ENCODE measurements at places on chromosomes 13 and 19.

DNA sequence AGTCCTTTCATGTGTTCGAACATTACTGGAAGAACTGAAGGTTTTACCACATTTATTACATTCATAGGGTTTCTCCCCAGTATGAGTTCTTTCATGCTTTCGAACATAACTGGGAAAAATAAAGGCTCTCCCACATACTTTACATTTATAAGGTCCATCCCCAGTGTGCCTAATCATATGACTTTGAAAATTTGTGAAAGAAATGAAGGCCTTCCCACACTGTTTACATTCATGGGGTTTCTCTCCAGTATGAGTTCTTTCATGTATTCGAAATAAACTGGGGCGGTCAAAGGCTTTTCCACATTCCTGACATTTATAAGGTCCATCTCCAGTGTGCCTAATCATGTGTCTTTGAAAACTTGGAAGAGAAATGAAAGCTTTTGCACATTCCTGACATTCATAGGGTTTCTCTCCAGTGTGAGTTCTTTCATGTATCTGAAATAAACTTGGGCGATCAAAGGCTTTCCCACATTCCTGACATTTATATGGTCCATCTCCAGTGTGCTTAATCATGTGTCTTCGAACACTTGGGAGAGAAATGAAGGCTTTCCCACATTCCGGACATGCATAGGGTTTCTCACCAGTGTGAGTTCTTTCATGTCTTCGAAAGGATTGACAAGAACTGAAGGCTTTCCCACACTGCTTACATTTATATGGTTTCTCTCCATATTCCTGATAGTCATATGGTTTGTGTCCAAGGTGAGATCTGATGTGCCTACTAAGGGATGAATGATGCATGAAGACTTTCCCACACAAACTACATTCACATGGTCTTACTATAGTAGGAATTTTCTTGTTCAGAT, 24.0 kb downstream of the ZNF564 start:
- DNase-seq, result no peak

- no peak for DNase-seq
Measured at GRCh38 chr19:3149526-3150505, 14.0 kb downstream of the GNA15 start.

- DNase-seq, result no peak
Measured at GRCh38 chr13:111939666-111940278, 127.2 kb upstream of the SOX1 start.

- DNase-seq, result no peak
Measured at GRCh38 chr13:99859178-99860177, 112.1 kb downstream of the ZIC5 start.

DNA sequence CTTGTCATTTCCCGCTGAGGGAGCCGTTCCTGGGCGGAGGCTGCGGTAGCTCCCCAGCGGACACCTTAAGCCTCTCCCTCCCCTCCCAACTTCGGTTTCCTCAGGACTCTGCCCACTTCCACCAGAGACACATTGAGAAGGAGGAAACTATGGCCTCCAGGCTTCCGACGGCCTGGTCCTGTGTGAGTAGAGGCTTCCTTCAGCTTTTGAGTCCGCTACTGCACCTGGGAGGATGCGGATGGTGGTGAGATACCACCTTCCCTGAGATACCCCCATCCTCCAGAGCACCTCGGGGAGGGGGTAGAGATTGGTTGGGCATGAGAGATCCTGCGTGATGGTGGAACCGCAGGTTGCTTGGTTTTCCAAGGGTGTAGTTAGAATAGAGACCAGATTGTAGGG, 955 bp downstream of the ZNF274 start:
- DNase-seq, result peak; percentile 40

DNA sequence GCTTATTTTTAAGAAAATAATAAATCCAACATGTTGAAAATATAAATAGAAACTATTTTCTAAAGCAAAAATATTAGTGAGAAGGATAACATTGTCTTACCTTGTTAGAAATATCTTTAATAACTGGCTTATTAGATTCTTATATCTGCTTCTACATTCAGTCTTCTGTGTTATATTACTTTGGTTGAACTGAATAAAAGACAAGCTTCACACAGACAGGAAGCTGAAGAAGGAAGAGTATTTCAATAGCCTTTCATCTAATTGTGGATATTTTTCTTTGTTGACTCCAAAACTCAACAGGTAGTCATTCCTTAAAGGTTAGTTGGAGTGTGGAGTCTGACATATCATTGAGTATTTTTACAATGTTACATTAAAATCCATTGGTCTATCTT, 10.9 kb downstream of the SETDB2 start:
- DNase-seq, result no peak

Data from CD4-positive, alpha-beta T cell treated with Interleukin-6 at 100 ng/mL for 8 hours (primary cell).